ENCODE measurements at places on chromosomes 7 and 10.

DNA sequence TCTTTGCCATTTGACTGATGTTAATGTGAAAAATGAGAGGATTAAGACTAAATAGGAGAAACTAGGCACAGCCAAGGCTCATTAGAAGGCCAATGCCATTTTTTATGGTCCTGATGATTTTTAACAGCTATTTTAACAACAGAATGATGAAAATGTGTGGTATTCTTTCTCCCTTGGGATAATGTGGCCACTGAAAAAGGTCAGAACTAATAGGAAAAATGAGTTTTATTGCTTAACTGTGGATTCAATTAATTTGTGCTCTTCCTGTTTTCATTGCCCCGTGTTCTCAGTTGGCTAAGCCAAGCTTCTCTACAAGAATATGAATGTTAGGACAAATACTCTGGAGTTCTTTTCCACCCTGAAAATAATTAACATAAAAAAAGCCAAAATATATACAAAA lies 56.6 kb downstream of the BMPER start:
- H3K36me3 ChIP-seq = no peaks in the 10 kb centered on the region
- no peak overlapping the region for H3K4me3 ChIP-seq
- H3K27me3 ChIP-seq = no peaks in the 10 kb centered on the region
- H3K4me1 ChIP-seq = no peaks in the 10 kb centered on the region
- no peak for DNase-seq
- H3K27ac ChIP-seq = no peak overlapping the region

DNA sequence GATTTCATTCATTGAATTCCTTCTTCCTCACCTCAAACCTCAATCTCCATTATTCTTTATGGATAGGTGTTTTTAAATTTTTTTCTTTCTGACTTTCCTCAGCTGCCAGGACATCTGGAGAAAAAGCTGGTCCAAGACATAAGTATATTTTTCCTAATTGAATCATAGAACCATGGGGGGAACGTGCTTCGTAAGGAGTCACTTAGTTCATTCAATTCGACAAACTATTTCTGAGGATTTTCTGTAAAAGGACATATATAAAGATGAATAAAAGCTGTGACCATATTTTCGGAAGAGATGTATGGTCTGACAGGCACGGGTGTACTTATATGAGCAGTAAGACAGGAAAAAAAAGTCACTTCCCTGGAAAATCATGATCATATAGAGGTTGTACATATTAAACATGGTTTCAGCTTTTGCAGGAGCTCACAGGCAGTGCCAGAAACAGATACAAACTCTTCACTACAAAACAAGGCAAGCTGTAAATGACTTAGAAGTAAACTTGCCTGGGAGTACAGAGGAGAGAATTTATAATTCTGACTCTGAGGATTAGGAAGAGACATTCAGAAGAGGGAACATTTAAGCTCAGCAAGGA lies 88.2 kb upstream of the EGR2 start:
- peaks cover 2% of the 10 kb centered on the region for H3K36me3 ChIP-seq
- no peak overlapping the region for H3K27ac ChIP-seq
- peak overlapping the region; percentile 24 for H3K4me3 ChIP-seq
- H3K4me1 ChIP-seq = peaks cover 12% of the 10 kb centered on the region

- H3K4me3 ChIP-seq = no peak overlapping the region
- H3K27me3 ChIP-seq = no peaks in the 10 kb centered on the region
- no peak overlapping the region for H3K27ac ChIP-seq
- H3K4me1 ChIP-seq = no peaks in the 10 kb centered on the region
- H3K36me3 ChIP-seq = no peaks in the 10 kb centered on the region
- DNase-seq = no peak
These were observed 28.7 kb downstream of the SLC29A3 start for GRCh38 chr10:71347587-71348395.

GRCh38 chr10:16030562-16030961 lies 170.3 kb upstream of the MINDY3 start:
- no peaks in the 10 kb centered on the region for H3K27me3 ChIP-seq
- no peak overlapping the region for H3K27ac ChIP-seq
- no peak overlapping the region for H3K4me3 ChIP-seq

DNA sequence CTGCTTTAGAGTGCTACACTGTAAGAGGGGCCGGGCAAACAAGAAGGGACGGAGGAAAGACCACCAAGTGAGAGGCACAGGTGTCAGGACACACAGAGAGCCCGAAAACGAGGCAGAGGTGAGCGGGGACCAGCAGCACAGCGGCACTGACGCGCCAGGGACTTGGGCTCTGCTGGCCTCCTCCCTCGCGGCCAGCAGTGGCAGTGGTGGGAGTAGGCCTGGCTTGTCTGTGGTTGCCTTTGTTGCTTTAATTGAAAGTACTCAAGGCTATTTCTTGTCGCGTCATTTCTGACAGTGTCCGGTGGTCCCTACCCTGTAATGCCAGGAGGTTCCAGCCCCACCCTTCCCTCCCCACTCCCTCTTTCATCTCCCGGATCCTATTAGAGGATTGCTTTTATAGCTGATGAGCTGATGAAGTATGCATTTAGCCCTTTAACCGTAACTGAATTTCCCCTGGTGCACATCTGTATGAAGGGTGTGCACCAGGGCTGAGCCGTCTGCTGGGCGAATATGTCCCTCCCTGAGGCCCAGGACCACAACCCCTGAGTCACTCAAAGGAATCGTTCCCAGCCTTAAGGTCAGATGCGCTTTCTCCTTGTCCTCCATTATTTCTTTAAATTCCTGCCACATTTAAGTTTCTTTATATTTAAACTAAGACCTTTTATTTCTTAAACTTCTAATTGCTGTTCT lies 39.5 kb upstream of the FAM20C start:
- no peak overlapping the region for H3K4me3 ChIP-seq
- H3K27me3 ChIP-seq = no peaks in the 10 kb centered on the region
- H3K27ac ChIP-seq = no peak overlapping the region
- no peaks in the 10 kb centered on the region for H3K36me3 ChIP-seq

All from activated T-cell treated with anti-CD3 and anti-CD28 coated beads, Interleukin-2, amount 50 U/mL, for 72 hours (primary cell).